NCI-H510A (cell line): ENCODE measurements at places on chromosomes 6 and 20.
A peak's percentile ranks its signal among the peaks of the same experiment; 100 is the strongest.

DNA sequence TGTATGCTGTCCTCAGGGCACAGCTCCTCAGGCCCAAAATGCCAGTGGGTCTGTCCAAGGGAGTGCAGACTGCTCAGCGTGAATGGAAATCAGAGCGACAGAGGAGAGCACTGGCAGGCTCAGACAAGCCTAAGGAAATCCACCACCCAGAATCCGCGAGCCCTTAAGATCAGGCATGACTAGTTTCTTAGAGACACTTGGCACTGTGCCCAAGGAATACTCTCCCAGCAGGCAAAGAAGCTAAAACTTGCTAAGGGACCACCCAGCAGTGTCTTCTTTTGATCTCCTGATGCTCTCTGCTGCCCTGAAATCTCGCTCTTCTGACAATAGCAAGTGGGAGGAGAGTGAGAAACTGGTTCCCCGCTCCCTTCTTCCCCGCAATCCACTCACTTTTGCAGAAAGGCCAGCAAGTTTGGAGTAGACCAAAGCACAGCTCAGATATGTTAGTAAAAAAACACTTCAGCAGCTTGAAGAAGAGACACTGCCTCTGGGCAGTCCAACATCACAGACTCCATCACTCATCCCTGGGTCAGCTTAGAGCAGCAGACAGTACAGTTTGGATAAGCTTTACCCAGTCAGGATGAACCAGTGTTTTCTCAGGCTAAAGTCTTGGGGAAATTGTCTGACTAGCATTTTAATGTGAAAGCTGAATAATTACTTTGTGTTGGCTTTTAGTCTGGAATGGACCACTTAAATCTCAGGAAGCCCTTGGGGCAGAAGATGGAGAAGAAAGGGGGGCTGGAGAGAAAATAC, 32.4 kb downstream of the TRAF3IP2 start:
- no peak for DNase-seq

- DNase-seq = peak; percentile 55
These were observed 13.9 kb upstream of the CCN5 start for GRCh38 chr20:44701118-44701857.

GRCh38 chr6:56556751-56557540, 85.7 kb downstream of the DST start:
- DNase-seq = no peak

GRCh38 chr6:51618563-51618962, 468.9 kb downstream of the PKHD1 start:
- DNase-seq = no peak

- no peak for DNase-seq
These were observed 1.3 kb downstream of the HIVEP2 start for GRCh38 chr6:142943711-142944123.

DNA sequence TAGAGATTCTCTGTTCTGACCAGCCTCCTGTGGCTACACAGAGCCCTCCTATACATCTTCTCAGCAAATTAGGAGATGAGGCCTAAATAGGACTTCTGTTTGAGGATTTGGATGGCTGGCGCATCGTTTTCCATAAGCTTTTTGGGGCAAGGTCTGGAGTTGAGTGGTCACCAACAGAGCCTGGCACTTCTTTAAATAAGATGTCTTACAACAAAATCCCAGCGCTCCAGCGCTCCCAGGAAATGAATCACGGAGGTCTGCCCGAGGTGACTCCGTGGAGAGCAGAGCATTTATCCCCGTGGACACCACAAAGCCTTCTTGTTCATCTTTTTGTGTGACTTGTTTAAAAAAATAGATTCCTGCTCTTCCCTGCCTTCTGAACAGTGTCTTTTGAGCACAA, 75.3 kb downstream of the GNAS-AS1 start:
- no peak for DNase-seq

DNA sequence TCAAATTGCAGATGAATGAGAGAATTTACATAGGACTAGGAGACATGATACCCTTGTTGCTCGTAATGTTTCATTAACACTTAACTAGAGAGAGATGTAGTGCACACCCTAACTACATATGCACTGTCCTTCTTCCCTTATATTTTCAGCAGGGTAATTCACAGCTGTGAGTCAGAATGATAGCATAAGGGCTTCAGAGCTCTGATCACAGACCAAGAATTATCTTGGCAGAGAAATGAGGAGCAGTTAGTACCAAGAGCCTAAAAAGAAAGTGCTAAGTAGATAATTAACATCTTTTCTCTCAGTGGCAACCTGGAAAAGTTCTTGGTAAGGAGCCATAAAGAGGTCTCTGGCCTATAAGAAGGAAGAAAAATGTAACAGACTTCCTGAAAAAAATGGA, 35.8 kb downstream of the GRIK2 start:
- no peak for DNase-seq
